Left ventricle myocardium inferior (tissue), 1 donor: ENCODE measurements at places on chromosomes 2 and 18. TPM values are rescaled to one million over a fixed set of nuclear protein-coding genes. Genes with fewer than 3 reads are reported as not detected.

- no peaks in the 10 kb centered on the region for H3K4me1 ChIP-seq
- no peaks in the 10 kb centered on the region for H3K36me3 ChIP-seq
- H3K27ac ChIP-seq = no peak overlapping the region
- no peak for DNase-seq
- no peaks in the 10 kb centered on the region for H3K27me3 ChIP-seq
- no peak overlapping the region for H3K4me3 ChIP-seq
Observed at GRCh38 chr2:209162129-209162528, 261.7 kb upstream of the MAP2 start.

- no peak for DNase-seq
- no peak overlapping the region for H3K27ac ChIP-seq
- H3K4me1 ChIP-seq = no peaks in the 10 kb centered on the region
- H3K27me3 ChIP-seq = peaks cover 28% of the 10 kb centered on the region
Observed at GRCh38 chr2:65121-65520, 18.8 kb upstream of the FAM110C start.

DNA sequence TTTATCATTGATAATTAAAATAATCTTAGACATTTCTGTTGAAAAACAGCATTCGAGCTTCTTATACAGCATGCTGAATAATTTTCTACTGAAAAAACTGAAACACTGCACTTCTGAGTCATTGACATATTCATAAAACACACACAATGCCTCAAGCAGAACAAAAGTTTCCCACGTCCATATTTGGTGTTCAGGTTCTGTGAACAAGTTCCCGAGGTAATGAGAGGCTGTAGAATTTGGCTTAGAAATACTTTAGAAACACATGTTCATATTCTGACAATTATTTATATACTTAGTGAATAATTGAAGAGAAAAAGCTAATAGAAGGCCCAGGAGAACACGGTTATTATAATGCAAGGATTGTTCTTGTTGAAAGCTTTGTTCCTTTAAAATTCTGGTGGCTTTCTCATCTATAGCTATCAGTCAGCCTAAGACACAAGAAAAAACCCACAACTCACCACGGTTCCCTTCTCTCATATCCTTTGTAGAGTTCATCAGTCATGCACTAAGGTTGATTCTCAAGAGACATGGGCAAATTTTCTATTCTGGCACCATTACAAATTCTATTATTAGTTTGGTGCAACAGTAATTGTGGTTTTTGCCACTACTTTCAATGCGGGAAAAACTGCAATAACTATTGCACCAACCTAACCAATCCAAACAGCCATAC, 194.4 kb downstream of the TMX3 start:
- no peaks in the 10 kb centered on the region for H3K4me1 ChIP-seq
- DNase-seq = no peak
- H3K27me3 ChIP-seq = no peaks in the 10 kb centered on the region

- H3K4me1 ChIP-seq = no peaks in the 10 kb centered on the region
- H3K27me3 ChIP-seq = peaks cover 15% of the 10 kb centered on the region
- DNase-seq = no peak
Observed at GRCh38 chr2:17106418-17106817, 411.8 kb downstream of the RAD51AP2 start.

- peak overlapping the region; percentile 80 for H3K4me3 ChIP-seq
- H3K27me3 ChIP-seq = no peaks in the 10 kb centered on the region
- peak overlapping the region; percentile 98 for H3K27ac ChIP-seq
- DNase-seq = no peak
Observed at GRCh38 chr2:152175012-152175367, 573 bp downstream of the STAM2 start.

DNA sequence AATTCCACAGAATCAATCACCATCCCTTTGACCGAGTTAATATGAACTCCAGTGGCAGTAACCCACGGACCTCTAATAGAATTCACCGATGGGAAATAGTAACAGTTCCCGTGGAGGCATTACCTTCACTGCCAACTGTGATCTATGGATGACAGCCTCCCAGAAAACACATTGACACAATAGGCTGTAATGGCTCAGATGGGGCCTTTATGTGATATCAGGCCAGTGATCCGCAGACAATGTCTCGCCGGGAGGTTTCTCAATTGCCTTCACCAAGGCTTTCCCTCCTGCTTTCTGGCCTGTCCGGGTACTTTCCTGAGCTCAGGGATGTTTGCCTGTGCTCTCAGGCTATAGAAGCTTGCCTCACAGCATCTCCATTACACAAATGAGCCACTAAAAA, 34.4 kb upstream of the KLF7 start:
- H3K36me3 ChIP-seq = no peaks in the 10 kb centered on the region
- DNase-seq = no peak
- H3K27me3 ChIP-seq = no peaks in the 10 kb centered on the region
- no peak overlapping the region for H3K27ac ChIP-seq

DNA sequence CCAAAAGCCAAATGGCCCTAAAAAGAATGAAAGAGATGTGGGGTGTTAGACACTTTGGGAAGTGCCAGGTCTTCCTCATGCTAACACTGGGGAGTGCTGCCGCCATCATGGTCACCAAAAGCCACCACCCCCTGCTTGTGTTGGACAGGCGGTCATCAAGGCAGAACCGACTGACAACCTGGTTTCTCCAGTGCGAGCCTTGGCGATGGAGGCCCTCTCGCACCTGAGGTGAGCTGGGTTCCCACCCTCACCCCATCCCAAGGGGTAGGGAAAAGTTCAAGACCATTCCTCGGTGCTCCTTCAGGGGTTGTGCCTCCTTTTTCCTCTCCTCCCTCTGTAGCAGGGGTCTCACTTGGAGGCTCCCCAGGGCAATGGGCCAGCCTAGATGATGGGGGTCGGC, 33.6 kb downstream of the MROH2A start:
- H3K27me3 ChIP-seq = peaks cover 51% of the 10 kb centered on the region
- no peaks in the 10 kb centered on the region for H3K36me3 ChIP-seq
- H3K4me1 ChIP-seq = no peaks in the 10 kb centered on the region
- H3K27ac ChIP-seq = no peak overlapping the region
- no peak overlapping the region for H3K4me3 ChIP-seq

DNA sequence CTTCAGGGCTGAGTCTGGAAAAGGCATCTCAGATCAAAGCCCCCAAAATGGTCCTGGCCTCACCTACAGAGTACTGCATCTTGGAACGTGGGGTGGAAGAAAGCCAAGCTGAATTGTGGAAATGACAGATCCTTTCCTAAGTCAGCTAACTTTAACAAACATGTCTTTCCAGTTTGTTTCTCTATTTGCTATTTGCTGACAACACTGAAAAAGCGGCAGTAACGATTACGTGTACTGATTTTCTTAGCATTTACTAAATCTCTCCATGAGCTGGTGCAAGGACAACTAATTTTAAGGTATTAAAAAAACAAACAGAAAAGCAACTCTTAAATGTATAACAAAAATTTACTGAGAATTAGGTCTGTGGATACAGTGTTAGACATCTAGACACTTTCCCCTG, 1.1 kb downstream of the HIBCH start:
- no peak overlapping the region for H3K27ac ChIP-seq
- H3K4me3 ChIP-seq = peak overlapping the region; percentile 83
- H3K27me3 ChIP-seq = no peaks in the 10 kb centered on the region
- no peaks in the 10 kb centered on the region for H3K36me3 ChIP-seq

The POTEC gene
- total RNA-seq = not detected

The MAP3K2 gene
- 22.2 TPM for total RNA-seq

The MAPK4 gene
- 21.7 TPM for total RNA-seq

The ASB1 gene
- 52.6 TPM for total RNA-seq

The TAF4B gene
- 1.1 TPM for total RNA-seq
